NCI-H187 treated with DMSO at 0.1 percent for 48 hours (cell line): ENCODE measurements at places on chromosomes 11 and 22.

GRCh38 chr11:110367571-110367970 is 62.2 kb upstream of the FDX1 start:
- no peak for DNase-seq

DNA sequence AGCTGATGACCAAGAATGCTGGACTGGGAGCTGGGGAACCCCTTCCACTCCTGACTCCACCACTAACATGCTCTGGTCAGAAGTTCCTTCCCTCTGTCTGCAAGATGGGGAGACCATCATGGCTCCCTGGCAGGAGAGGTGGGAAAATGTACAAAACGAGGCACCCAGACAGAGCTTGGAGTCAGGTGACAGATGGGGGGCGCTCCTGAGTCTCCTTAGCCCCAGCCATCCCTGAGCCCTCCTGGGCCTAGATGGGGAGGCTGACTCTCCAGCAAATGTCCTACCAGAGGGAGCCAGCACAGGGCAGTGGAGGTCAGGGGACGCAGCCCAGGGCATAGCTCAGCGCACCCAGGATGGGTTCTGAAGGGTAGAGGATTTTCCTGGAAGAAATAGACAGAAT is 20.0 kb downstream of the KCNJ4 start:
- no peak for DNase-seq

DNA sequence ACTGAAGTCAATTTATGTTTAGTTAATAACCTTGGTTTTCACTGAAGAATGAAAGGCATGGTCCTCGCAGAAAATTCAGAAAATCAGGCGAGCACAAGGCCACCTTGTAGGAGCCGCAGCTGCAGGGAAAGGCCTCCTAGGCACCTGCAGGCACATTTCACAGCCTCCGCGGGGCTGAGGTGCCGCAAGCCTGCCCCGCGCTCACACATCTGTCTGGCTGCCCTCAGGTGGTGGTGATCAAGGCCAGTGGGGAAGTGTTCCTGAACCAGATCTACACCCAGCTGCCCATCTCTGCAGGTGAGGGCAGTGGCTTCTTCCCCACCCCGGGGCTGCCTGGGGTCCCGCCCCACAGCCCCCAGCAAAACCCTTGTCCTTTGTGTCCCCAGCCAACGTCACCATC is 10.5 kb downstream of the MUC5AC start:
- no peak for DNase-seq

DNA sequence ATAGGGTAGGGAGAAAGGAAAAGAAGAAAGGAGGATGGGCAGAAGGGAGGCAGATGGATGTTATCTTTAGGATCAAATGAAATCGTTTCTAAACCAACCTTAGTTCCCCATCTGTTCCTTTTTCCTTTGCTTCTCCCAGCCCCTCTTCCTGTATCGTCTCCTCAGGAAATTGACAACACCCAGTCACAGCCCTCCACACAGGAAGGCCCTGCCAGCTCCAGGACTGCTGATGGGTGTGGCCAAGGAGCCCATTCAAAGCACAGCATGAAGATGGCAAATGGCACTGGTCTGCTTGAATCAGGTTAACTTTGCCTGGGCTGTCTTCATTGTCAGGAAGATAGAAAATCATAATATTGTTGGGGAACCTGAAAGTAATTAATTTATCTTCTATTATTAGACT is 164.8 kb downstream of the C11orf87 start:
- no peak for DNase-seq

DNA sequence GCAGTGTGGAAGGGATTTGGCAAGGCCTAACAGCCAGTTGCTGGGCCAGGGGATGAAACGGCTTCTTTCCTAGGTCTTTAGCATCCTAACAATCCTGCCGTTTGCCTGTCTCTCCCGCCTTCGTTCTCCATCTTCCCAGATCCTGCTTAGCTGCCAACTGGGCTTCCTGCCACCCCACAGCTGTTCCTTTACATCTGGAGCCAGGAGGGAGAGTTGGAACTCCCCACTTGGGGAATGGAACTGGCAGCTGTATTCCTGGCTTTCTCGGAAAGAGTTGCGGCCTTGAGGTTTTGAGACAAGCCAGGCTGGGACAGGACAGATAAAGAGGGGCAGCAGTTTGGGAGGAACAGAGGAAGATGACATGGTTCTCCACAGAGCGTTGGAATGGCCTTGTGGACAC is 59.6 kb downstream of the ST3GAL4 start:
- DNase-seq, result no peak

- DNase-seq, result no peak
Observed at GRCh38 chr11:107397357-107397756, 60.3 kb downstream of the CWF19L2 start.

DNA sequence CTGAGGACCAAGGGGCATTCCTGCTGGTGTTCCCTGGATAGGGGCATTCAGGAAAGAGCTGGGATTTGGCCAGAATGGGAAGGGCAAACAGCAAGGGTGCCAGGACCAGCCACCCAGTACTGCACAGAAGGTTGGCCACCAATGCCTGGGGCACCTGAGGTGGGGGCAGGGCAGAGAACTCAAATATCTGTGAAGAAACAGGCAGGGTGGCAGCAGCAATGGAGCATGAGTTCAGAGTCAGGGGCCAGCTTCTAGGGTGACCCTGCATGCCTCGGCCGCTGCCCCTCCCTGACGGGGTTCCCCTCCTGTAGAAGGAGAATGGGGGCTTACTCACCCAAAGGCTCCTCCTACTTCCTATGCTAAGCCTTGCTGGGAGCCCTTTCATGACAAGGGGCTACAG is 79.3 kb upstream of the SHANK2 start:
- no peak for DNase-seq

DNA sequence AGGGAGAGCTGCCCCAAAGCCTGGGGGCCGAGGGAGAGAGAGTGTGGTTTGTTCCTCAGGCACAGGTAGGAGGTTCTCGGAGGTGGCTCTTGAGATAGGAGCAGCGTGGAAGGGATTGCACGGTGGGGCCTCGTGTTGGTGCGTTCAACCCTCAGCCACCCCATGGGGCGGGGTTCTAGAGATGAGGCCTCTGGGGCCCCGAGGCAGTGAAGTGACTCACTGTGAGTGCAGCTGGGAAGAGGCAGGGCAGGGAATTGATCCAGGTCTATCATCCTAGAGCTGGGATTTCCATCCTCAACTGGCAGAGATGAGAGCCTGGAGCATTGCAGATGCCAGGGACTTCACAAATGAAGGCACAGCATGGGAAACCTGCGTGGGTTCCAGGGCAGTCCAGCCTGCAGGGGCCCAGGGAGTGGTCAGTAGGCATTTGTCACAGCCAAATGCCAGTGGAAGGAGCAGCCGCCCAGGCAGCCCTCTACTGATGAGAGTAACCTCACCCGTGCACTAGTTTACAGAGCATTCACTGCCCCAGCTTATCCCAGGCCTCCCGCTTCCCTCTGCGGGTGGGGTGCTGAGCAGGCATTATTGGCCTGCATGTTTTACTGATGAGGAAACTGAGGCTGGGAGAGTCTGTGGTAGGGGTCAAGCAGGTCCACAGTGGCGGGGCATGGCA is 5.1 kb upstream of the SMARCB1 start:
- no peak for DNase-seq

DNA sequence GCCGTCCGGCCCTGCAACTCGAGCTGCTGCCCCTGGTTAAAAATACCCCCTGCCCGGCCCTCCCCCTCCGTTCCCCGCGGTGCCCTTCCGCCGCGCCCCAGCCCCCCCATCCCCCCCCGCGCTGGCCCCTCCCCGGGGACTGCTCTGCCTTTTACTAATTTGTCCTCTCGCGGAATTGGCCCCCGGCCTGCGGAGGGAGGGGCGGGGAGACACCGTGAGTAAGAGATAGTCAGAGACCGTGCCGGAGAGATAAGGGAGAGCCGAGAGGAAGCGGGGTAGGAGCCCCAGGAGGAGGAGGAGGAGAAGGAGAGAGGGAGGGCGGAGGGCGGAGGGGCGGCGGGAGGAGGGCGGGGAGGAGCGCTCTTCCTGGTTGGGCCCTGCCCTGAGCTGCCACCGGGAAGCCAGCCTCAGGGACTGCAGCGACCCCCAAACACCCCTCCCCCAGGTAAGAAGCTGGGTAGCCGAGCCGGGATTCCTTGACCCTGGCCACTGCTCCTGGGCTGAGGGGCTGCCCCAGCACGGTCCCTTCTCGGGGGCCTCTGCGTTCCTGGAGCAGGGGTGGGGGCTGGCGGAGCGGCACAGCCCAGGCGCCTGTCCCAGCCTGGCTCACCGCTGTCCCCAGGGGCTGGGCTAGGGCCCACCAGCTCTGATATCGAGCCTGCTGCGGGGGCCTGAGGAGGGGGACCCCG is at the start of gene CAPN1:
CAPN1 (plus strand) TSS at position 360 of the 689 bp plus-strand sequence. CDS start 774 bp downstream, outside the sequence.
- DNase-seq, result no peak

- DNase-seq, result no peak
Observed at GRCh38 chr11:59668188-59668949, 468 bp downstream of the PATL1 start.

- no peak for DNase-seq
Observed at GRCh38 chr11:107598225-107599139, 7.5 kb downstream of the ELMOD1 start.

GRCh38 chr11:100925935-100926334 is 203.7 kb downstream of the PGR start:
- DNase-seq, result no peak

DNA sequence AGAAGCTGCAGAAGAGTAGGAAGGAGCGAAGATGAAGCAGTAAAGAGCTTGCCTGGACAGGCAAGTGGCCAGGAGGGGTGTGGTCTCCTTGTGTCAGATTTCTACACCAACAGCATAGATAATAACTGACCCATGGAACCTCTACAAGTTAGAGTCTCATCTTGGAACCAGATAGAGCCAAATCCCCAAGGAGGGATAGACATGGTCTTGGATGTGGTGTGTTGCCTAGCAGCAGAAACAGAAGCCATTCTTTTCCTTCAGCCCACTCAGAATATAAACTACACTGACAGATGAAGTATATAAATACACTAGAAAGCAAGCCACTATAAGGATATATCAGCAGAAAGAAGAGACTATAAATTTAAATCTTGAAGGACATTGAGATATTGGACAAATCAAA is 4.3 kb upstream of the CARD16 start:
- no peak for DNase-seq

DNA sequence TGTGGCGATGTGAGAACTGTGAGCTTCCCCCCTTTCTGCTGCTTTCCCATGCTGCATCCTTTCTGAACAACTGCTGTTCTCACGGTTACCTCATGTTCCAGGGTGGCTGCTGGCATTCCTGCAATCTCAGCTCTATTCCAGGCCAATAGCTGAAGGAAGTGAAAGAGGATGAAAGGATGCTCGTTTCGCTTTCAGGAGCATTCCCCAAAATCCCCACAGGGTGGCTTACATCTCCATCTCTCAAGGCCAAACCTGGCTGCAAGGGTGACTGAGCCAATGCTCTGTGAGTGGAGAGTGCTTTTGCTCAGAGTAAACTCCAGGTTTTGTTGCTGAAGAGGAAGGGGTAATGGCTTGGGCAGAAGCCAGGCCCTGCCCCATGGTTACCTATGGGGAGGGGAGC is 848.2 kb downstream of the BRD1 start:
- no peak for DNase-seq

DNA sequence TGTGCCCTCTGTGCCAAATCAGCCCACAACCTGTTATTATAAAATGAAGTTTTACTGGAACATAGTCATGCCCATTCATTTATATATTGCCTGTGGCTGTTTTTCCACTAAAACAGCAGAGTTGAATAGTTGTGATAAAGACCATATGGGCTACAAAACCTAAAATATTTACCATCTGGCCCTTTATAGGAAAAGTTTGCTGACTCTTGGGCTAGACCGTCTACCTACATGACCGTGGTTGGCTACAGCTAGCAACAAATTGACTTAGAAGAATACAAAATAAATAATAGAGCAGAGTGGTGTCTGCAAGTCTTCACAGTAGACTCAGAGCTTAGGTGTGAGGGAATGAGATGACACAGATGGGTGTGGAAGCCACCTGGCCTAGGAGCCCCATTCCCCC is 11.2 kb upstream of the IL18BP start:
- no peak for DNase-seq

GRCh38 chr11:95089620-95090542 is at the start of gene ENDOD1:
ENDOD1 (plus strand) TSS chr11:95089846; CDS start chr11:95089928, 82 bp downstream.
- no peak for DNase-seq

GRCh38 chr11:20762980-20763379 is 93.6 kb downstream of the NELL1 start:
- no peak for DNase-seq

- no peak for DNase-seq
Observed at GRCh38 chr11:120912504-120912903, 111.4 kb upstream of the TBCEL start.

- DNase-seq, result no peak
Observed at GRCh38 chr11:103602840-103603239, 433.6 kb upstream of the DDI1 start.

DNA sequence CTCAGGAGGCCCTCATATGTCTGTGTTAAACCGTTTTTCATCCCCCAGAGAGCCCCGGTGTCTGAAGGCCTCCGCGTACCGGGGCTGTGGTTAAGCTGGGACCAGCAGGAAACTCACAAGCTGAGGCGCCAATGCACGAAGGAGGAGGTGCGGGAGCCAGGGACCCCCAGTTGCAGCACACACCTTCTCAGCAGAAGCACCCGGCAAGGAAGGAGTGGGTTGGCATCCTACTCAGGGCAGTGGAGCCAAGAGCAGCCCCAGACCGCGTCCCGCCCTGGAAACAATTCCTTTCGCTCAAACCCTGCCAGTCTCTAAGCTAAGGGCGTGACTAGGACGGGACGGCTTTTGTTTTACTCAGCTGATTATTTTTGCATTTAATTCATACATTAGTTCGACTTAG is 726.9 kb downstream of the BRD1 start:
- no peak for DNase-seq

GRCh38 chr11:84714316-84714780 is 912.8 kb downstream of the DLG2 start:
- no peak for DNase-seq

- DNase-seq, result no peak
Observed at GRCh38 chr11:12259956-12260355, 117.4 kb upstream of the PARVA start.

- DNase-seq, result no peak
Observed at GRCh38 chr22:44425694-44426045, 72.4 kb downstream of the RTL6 start.

DNA sequence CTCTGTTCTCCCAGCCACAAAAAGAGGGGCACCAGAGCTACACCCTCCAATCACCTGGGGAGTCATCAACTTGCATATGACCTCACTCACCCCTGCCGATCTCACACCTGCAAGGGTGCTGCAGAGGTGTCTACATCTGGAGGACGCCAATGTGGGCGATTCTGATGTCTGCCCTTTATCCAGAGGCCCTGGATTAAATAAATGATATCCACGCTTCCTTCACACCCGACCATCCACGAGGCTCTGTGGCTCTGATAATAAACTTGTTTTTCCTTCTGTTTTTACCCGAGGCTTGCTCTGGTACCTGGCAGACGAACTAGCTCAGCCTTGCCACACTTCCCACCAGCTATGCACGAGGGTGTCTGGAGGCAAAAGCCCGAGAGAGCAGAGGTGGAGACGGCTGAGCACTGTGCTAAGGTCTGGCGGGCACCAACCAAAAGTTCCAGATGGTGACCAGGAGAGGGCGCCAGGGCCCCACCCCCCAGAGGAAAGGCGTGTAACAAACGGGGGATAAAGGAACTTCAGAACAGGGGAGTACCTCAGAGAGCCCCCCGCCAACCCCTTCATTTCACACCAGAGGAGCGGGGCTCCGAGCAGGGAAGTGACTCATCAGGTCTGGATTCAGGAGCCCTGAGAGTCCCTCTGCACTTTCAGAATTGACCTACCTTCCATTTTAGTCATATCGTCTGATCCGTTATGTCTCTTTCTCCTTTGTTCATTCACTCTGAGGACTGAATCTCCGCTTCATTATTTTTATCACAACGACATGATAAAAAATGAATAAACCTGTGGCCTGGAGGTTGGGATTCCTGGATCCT is 13.5 kb downstream of the SCN3B start:
- no peak for DNase-seq

GRCh38 chr22:44274918-44275630 is 37.7 kb downstream of the SHISAL1 start:
- no peak for DNase-seq
